ENCODE measurements at places on chromosomes 4 and X.

- no peak for DNase-seq
These were observed 410.3 kb upstream of the RASGEF1B start for GRCh38 chr4:81881855-81882621.

GRCh38 chr4:2981256-2981819 is 18.0 kb downstream of the GRK4 start:
- no peak for DNase-seq

DNA sequence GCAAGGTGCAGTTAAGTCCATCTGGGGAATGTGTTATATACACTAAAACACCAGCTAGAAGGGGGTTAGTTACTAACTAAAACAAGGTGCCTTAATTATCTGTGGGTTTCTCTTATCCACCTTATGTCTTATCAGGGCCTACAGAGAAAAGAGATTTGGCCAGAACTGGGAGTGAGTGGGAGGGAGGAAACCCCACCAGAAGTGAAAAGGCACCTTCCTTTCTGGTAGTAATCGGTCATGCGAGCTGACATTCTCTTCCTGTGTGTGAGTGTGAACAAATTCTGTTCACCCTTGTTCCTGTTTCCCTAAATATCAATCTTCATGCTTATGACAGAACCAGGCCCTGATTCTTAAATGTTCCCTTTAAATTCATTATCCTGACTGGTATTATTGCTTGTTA is 43.5 kb downstream of the SRPX2 start:
- no peak for DNase-seq

GRCh38 chr4:140653718-140654494 is 85.1 kb upstream of the UCP1 start:
- no peak for DNase-seq

GRCh38 chr4:32485956-32486355 is 1765.8 kb downstream of the PCDH7 start:
- no peak for DNase-seq

- DNase-seq = no peak
These were observed 89.6 kb downstream of the EGF start for GRCh38 chr4:110002326-110002725.

- DNase-seq = no peak
These were observed 481.7 kb upstream of the ATOH1 start for GRCh38 chr4:93346840-93347239.

GRCh38 chr4:32624943-32625603 is 1904.9 kb downstream of the PCDH7 start:
- DNase-seq = no peak

GRCh38 chr4:150244600-150244999 is 166.4 kb downstream of the DCLK2 start:
- DNase-seq = no peak
